ENCODE measurements at places on chromosomes 4 and X.

GRCh38 chr4:157226601-157227000 lies 6.1 kb downstream of the GRIA2 start:
- DNase-seq, result no peak

DNA sequence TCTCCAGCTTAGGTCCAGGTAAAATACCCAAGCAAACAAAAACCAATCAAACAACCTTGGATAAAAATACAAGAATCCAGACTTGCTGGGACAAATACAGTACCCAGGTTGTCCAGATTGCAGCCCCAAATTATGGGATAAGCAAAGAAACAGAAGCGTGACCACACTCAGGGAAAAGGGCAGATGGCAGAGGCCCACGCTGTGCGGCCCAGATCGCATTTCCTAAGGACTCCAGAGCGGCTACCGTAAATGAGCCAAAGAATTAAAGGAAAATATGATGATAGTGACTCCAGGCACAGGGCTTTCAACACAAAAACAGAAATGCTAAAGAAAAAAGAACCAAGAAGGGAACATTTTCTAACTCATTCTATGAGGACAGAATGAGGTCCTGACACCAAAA lies 50.3 kb downstream of the FGFRL1 start:
- no peak for DNase-seq

DNA sequence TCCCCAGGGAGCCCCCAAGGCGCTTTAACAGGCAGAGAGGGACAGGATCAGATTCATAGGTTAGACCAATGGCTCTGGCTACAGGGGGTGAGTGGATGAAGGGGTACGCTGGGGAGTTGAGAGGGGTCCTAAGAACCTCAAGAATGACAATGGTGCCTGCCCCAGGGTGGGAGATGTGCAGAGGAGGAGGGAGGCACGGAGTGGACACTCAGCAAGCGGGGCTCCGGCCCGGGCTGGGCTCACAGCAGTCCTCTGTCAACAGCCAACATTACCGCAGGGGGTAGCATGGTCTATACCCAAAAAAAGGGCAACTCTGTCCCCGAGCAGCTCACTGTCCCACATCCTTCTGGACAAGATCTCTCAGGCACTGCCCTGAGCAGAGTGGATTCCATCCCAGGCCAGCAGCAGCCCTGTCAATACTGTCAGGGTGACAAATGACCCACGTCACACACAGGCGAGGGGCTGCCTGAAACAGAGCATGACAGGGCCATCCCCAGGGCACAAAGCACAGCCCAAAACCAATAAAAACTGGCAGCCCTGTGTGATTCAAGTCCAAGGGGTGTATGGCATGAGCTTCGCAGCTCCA lies 47.7 kb upstream of the PPP2R2C start:
- no peak for DNase-seq

DNA sequence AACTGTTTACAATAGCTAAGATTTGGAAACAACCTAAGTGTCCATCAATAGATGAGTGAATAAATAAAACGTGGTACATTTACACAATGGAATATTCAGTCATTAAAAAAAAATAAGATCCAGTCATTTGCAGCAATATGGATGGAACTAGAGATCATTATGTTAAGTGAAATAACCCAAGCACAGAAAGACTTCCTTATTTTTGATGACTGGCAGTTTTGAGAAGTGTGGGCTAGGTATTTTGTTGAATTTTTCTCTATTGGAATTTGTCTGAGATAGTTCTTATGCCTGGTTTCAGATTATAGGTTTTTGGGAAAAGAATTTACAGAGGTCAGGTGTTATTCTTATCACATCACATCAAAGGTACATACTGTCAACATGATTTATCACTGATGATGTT lies 293.8 kb upstream of the ARSJ start:
- DNase-seq, result no peak

DNA sequence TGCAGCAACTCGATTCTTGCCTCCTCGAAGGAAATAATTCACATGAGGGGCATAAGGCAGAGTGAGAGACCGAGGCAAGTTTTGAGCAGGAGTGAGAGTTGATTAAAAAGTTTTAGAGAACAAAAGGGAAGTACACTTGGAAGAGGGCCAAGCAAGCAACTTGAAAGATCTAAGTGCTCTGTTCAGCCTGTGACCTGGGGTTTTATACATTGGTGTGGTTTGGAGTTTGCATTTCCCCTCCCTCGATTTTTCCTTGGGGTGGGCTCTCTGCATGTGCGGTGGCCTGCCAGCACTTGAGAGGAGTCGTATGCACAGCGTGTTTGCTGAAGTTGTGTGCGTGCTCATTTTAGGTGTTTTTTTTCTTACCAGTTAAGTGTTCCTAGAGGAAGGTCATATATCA lies 356.4 kb downstream of the KLHL4 start:
- no peak for DNase-seq

GRCh38 chr4:13240066-13240465 lies 244.1 kb downstream of the RAB28 start:
- DNase-seq, result no peak

DNA sequence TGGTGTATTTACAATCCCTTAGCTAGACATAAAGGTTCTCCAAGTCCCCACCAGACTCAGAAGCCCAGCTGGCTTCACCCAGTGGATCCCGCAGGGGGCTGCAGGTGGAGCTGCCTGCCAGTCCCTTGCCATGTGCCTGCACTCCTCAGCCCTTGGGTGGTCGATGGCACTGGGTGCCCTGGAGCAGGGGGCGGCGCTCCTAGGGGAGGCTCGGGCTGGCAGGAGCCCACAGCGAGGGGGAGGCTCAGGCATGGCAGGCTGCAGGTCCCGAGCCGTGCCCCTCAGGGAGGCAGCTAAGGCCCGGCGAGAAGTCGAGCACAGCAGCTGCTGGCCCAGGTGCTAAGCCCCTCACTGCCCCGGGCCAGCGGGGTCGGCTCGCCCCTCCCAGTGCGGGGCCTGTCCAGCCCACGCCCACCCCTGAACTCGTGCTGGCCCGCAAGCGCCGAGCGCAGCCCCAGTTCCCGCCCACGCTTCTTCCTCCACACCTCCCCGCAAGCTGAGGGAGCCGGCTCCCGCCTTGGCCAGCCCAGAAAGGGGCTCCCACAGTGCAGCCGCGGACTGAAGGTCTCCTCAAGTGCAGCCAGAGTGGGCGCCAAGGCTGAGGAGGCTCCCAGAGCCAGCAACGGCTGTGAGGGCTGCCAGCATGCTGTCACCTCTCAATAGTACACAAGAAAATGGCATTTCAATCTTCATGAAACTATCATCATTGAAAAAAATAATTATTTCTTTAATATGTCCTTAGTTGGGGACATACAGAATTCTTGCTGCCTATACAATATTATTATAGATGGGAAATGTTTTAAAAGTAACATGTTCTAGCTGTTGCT lies 189.1 kb downstream of the SLC7A11 start:
- no peak for DNase-seq

- DNase-seq, result no peak
Measured at GRCh38 chr4:177413656-177414055, 28.6 kb downstream of the AGA start.

DNA sequence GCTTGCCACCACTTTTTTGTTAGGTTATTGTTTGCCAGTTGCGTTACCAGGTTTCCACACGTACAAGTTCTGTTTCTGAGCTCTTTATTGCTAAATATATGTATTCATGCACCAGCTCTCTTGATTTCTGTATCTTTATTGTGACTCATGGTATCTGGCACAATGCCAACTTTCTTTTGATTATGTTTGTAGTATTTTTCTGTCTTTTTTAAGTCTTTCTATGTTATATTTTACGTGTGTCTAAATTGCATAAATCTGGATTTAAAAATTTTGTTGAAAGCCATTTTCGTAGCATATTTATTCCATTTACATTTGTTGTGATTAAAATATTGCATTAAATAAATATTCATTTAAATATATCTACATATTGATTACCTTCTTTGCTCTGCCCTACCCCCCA lies 73.8 kb downstream of the KDM6A start:
- DNase-seq, result no peak

- DNase-seq, result no peak
Measured at GRCh38 chr4:78291277-78291676, 234.2 kb downstream of the FRAS1 start.

DNA sequence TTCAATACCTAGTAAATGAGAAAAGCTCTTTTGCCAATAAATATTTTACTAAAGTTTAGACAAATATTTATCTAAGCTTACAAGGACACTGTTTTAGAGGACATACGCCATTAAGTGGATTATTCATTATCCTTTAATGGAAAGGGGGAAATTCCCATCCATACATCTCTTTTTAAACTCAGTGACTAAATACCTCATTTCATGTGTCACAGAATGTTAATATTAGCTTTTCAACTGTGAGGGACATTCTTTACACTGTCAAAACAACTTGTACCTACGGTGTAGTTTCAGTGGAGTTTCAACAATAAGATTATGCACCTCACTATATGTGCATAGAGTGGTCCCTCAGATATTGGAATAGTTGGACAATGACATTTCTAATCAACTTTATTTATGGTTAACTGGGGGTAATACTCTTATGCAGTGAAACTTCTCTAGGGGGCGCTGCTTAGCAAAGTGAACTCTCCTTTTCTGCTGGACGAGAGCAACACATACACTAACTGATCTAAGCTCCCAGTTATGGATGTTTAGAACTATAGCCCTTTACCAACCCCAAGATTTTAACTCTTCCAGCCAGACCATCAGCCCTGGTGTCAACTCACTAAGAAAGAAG lies 9.7 kb downstream of the HS6ST2 start:
- no peak for DNase-seq

DNA sequence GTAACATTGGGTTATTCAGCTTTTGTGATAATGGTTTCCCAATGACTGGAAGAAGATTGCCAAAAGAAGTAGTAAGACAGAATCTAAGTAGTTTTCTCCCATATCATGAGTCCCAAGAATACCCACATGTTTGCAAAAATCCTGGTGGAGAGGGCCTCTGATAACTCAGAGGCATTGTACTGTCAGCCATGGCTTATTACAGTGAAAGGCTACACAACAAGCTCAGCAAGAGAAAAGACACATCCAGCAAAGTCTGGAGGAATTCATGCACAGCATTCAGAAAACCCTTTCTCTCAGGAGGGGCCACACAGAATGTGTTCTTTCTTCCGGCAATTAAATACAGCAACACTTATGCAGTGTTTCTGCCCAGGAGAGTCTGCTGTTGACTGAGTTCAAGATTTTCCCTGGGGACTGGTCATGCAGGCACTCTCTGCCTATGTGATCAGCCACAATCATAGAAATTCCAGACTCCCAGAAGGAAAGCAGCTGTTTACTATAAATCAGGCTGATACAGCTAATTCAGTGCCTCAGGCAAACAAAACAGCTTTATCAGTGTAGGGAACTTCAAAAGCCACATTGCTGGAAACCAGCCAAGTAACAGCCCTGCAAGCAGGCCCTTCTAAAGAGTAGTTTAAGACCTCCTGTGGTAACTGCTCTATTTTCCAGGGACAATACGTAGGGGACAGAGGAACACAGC lies 937.1 kb downstream of the CCSER1 start:
- no peak for DNase-seq
